ENCODE measurements at places on chromosomes 4 and X.

GRCh38 chr4:40241941-40242340 lies 45.1 kb downstream of the RHOH start:
- DNase-seq = no peak

GRCh38 chrX:132694382-132694781 lies 205.5 kb upstream of the MBNL3 start:
- DNase-seq = no peak

GRCh38 chr4:132998585-132999230 lies 150.4 kb upstream of the PCDH10 start:
- no peak for DNase-seq

- no peak for DNase-seq
Observed at GRCh38 chr4:77921701-77922100, 59.1 kb downstream of the MRPL1 start.

- no peak for DNase-seq
Observed at GRCh38 chr4:113708250-113708649, 53.3 kb downstream of the CAMK2D start.

DNA sequence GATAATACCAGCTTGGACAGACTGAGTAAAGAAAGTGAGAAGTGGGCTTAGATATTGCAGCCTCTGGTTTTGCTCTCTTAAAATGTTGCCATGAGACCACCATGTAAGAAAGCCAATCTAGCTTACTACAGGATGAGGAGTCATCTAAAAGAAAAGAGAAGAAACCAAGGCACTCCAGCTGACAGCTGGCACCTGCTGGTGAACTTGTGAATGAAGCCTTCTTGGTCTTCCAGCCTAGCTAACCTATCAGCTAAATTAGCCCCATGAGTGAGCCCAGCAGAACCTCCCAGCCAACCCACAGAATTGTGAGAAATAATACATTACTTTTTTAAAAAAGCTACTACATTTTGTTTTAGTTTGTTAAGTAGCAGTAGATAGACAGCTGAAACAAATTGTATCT lies 154.5 kb upstream of the QRFPR start:
- no peak for DNase-seq

DNA sequence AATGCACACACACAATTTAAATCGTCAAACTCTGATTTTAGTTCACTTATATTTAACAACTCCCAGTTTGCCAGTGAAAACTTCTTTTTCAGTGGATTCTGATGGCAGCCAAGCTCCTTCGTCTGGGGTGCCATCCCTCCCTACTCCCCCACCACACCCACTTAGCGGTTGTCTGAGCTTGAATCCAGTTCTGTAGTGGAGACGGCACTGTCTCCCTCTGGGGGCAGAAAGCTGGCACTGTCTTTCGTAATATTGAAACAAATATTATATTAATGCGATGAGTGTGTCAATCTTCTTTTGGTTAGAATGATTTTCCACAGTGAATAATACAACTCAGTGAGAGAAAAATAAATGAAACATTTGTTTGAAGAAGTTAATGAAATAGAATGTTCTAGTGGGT lies 5.4 kb downstream of the MEPE start:
- no peak for DNase-seq

- DNase-seq = no peak
Observed at GRCh38 chr4:52932591-52933470, 70.7 kb downstream of the RASL11B start.
